ENCODE measurements at places on chromosomes 2 and 18.
A peak's percentile ranks its signal among the peaks of the same experiment; 100 is the strongest.

GRCh38 chr2:105708697-105709096 lies 36.0 kb upstream of the NCK2 start:
- no peak for DNase-seq

GRCh38 chr18:78816114-78816513 lies 163.5 kb upstream of the SALL3 start:
- no peak for DNase-seq

DNA sequence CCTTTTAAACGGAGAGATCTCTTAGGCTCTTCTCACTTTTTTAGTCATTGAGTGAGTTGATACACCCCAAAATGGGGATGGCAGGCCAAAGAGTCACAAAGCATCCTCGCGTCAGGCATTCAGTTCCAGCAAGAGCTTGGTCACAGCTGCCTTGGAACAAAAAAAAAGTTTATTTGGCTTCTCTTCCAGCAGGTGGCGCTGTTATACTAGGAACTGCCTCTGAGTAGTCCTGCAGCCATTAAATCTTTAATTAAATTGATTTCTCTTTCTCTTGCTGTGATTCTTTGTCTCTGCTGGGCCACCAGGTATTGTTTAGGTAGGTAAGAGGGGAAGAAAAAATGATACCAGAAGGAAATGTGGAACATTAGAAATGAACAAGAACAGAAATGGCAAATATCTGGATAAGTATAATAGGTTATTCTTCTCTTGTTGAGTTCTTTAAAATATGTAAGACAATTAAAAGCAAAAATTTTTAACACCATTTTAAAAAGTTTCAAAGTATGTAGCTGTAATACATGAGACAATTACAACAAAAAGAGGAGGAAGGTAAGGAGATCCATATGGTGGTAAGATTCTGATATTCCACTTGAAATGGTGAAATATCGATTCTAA lies 175.1 kb downstream of the GALNT1 start:
- DNase-seq, result peak; percentile 42

DNA sequence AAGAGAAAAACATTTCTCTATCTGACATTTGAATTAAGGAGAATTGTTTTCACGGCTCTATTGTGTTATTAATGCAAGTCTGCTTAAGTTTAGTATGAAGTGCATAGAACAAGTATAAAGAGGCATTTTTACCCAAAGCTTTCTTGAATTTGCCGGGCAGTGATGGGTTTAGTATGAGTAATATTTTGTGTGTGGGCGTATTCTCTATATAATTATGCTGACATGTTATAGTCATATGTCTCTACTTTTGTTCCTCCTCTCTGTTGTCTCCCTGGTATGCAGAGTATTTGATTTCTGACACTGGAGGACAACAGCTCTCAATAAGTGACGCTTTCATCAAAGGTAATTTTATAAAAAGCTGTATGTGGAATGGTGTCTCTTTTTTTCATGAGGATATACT lies 45.9 kb downstream of the PIKFYVE start:
- no peak for DNase-seq

DNA sequence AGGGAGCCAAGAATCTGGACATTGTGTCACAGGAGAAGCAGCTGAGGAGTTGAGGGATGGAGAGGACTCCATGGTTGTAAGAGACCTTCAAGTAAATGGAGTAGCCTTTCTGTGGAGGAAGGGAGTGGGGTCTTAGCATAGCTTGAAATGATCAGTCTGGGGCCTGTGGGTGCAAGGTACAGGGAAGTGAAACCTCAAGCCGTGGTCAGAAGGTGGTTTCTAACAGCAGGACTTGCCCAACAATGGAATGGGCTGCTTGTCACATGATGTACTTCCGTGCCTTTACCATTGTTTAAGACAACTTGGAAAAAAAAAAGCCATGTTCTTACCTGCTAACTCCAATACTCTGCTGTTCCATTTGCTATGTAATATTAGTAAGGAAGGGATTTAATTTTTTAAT lies 140.7 kb downstream of the LDLRAD4 start:
- DNase-seq, result no peak

DNA sequence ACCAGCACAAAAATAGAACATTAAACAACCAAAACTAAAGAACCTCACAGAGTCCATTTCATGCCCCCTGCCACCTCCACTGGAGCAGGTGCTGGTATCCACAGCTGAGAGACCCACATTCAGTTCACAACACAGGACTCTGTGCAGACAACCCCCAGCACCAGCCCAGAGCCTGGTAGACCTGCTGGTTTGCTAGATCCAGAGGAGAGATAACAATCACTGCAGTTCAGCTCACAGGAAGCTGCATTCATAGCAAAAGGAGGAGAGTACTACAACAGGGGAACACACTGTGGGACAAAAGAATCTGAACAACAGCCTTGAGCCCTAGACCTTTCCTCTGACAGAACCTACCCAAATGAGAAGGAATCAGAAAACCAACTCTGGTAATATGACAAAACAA lies 326.7 kb downstream of the METTL4 start:
- DNase-seq, result no peak

DNA sequence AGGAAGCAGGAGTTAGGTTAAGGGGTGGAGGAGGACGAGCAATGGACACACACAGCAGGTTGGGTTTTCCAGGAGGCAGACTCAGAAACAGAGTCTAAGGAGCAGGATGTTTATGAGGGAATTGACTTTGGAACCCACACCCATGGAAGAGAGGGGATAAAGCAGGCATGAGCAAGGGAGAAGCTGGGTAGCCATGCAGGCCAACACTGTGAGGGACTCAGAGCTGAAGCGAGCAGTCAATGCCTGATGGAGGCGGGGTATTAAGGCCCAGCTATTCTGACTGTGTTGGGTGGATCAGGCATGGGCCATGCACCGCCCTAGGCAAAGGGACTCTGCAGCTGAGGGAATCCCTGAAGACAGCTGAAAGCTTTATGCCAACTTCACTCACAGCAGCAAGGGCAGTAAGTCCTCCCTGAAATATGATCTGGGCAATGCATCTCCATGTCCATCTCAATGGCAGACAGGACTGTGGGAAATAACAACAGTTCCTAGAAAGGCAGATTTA lies 37.6 kb downstream of the TEX51 start:
- DNase-seq, result no peak

DNA sequence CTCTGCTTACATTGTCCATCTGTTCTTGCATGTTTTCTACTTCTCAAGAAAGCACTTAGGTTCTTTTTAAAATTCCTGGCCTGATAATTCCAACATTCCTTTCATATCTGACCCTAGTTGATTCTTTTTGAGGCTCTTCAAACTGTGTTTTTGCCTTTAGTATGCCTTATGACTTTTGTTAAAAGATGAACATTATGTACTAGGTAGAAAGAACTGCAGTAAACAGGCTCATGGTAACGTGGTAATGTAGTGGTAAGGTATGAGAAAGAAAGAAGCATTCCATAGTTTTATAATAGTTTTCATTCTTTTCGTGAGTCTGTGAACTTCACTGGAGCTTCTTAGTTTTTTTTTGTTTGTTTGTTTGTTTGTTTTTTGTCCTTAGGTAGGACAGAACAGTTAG lies 306.4 kb downstream of the MBD2 start:
- DNase-seq, result no peak

- no peak for DNase-seq
These were observed 282.2 kb downstream of the CYP26B1 start for GRCh38 chr2:71865391-71865965.

DNA sequence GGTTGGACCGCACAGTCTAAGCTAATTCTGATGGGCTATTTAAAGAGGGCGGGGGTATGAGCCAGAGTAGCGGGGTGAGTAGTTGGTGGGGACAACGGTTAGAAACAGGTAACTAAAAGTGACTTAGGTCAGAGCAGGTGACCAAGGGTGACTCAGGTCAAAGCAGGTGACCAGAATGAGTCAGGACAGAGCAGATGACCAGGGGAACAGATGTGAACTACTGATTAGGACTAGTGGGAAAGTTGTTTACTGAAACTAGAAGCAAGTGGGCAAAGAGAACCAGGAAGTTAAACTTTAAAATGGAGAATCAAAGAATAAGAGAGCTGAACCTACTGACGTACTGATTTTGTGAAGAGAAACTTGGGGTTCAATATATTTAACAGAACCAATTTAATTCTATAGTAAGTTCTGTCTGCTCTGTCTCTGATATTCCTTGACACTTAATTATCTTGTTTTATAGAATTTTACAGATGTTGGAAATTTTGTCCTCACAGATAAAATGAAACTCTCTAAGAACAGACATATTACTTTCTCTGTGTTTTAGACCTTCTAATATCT lies 7.8 kb upstream of the LRRTM1 start:
- no peak for DNase-seq

GRCh38 chr2:105418522-105418921 lies 19.7 kb upstream of the FHL2 start:
- DNase-seq, result no peak

DNA sequence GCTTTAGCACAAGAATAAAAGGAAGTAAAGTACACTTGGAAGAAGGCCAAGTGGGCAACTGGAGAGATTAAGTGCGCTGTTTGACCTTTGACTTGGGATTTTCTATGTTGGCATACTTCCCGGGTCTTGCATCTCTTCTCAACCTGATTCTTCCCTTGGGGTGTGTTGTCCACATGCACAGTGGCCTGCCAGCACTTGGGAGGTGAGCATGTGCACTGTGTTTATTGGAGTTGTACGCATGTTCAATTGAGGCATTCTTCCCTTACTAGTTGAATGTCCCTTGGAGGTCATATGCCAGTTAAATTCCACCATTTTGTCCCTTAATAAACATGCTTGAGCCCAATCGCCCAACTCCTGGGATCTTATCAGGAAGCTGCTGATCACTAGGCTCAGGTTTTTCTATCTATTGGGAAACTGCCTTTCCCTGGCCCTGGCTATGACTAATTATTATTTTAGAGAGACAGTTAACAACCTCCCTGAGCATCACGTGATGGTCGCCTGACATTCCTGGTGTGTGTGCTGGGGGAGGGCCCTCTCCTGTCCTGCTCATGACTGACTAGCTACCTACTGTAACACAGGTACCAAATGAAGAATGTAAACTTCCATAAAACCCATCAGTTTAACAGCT lies 62.5 kb upstream of the RAPGEF4 start:
- no peak for DNase-seq

DNA sequence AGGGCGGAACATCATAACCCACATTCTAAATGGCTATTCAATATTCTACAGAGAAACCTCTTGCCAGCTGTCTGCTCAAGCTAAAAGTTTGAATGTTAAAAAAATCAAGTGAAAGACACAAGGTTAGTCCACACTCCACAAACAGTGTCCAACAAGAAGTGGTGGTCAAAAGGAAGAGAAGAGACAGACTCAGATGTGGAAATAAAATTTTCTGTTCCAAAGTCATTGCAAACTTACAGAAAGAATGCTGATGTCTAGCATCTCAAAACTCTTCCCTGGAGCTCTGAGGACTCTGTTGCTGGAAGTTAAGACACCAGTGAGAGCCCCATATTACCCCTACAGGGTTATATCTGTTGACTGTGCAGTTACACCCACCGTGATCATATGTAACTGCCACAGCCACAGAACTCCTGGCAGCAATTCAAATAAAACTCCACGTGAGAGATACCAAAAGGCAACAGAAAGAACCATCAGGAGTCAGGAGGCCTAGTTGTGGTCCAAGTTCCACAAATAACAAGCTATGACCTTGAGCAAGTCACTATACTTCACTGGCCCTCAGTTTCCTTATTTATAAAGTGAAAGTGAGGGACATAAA lies 60.9 kb downstream of the AAK1 start:
- no peak for DNase-seq

DNA sequence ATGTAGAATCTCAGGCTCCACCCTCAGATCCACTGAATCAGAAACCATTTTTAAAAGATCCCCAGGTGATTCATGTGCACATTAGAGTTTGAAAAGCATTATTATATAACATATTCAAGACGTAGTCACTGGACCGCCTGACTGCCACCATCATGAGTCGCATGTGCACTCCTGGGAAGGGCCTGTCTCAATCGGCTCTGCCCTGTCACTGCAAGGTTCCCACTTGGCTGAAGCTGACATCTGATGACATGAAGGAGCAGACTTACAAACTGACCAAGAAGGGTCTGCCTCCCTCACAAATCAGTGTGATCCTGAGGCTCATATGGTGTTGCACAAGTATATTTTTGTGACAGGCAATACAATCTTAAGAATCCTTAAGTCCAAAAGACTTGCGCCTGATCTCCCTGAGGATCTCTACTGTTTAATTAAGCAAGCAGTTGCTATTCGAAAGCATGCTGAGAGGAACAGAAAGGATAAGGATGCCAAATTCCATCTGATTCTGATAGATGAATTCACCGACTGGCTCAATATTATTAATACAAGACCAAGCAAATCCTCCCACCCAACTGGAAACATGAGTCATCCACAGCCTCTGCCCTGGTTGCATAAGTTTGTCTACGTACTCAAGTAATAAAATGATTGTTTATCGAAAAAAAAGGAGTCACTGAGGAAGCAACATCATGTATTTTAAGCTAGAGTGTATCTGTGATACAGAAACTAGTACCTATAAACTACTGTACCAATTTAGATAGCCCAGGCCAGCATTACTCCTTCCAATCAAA lies 26.2 kb downstream of the ATAD2B start:
- DNase-seq, result no peak

DNA sequence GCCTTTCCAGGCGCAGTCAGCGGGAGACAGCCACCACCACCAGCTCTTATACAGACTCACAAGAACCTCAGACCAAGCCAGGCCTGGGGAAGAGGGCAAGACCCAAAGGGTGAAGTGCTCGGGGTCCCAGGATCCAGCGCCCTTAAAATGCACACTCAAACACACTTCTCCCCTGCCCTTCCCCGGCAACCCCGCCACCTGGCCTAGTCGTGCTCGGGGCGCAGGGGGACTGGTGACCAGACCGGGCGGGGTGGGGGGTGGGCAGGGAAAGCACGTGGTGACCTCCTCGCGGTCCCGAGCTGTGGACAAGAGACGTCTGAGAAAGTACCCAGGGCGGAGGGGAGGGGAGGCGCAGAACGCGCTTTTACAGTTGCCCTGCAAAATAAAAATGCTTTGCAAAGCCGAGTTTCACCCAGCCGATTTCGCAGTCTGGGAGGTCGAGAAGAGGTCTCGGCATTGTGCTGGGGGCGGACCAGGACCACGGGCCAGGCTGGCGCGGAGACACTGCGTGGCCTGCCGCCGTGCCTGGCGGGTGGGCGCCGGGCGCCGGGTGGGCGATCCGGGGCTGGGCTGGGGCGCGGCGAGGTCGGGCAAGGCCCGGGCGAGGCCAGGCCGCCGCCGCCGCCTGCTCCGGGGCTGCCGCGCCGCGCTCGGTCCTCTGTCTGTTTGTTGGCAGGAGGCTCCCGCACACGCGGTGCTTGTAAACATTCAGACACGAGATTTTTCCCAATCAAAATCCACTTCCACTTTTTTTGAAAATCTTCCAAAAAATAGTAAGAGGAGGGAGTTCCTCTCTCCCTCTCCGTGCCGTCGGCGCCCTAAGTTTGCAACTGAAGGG lies 2.0 kb downstream of the BCL11A start:
- no peak for DNase-seq

DNA sequence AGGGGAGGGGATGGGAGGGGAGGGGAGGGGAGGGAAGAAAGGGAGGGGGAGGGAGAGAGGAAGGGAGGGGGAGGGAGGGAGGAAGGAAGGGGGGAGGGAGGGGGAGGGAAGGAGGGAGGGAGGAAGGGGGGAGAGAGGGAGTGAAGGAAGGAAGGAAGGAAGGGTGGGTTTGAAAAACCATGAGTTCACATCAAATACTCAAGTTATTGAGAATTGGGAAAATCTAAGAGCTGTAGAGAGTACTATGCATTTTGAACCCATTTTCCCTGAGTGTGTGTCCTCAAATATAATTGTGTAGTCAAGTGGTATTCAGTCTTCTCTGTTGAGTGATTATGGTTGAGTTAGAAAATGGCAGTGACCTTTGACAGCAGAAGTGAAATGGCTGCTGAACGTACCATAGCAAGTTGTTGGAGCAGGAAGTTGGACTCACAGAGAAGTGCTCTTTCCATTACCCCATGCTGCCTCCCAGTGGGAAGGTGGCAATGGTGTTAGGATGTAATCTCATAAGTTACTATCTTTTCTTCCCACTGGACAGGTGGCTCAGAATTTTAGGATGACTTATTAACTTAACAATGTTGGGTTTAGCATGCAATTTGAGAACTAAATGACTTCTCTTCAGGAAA lies 214.6 kb downstream of the SETBP1 start:
- no peak for DNase-seq
